ENCODE measurements at places on chromosomes 2 and 18.

DNA sequence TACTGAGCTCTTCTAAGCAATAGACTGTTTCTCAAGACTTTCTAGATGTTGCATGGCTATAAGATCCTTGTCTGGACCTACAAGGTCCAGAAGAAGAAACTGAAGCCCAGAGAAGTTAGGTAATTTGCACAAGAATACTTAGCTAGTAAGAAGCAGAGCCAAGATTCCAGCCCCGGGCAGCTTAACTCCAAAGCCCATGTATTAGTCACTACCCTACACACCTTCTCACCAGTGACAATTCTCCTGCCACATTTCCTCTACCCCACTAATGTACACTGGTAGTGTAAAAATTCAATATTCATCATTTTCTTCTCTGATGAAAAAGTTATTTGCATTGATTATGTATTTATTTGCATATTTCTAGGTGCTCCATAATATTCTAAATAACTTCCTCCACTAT, 95.5 kb upstream of the CREB1 start:
- no peak for DNase-seq

DNA sequence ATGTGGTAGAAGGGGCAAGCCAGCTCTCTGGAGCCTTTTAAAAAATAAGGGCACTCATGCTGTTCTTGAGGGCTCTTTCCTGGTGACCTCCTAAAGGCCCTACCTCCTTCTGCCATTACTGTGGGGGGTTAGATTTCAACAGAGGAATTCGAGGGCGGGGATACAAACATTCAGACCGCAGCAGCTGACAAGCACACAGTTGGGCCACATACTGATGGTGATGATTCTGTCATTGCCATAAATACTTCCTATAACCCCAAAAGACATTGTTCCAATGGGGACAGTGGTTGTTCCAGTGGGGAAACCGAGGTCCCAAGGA, 67.0 kb downstream of the TSHZ1 start:
- no peak for DNase-seq

- no peak for DNase-seq
Observed at GRCh38 chr2:16069663-16069932, 129.2 kb downstream of the MYCN start.

DNA sequence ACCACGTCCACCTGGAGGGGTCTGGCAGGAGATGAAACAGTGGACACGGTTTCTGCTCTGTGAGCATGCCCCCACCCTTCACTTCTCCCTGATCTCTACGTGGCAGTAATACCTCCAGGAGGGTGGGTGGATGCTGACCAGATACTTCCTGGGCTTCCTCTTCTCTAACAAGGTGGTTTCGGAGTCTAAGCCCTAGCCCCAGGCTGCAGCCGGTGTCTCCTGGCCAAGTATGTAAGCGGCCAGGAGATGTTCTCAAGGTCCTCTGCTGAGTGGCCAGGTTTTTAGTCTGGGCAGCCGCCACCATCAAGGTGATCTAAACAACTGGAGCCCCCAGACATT, 101.8 kb upstream of the ASB18 start:
- no peak for DNase-seq

DNA sequence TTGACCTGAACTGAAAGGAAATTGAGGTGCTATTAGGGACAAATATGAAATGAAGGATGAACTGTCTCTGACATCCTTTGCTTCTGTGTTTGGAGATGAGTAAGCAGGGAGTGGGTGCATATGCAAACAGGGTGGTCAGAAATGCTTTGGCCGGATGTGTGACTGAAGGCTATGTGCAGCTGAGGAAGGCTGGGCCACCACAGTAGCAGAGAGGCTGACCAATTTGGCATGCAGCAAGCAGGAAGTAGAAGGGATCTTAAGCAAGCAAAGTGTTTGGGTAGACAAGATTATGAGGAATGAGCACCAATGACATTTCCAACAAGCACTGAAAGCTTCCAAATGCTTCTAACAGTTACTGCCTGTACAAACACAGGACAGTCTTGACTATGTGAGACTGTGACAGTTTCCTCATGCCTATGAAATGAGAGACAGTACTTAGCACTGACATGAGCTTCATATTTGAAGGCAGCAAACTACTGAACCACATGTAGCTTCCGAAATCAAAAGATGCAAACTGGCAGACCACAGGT, 3.3 kb upstream of the ACTR3 start:
- peak; percentile 53 for DNase-seq
